ENCODE measurements at places on chromosomes 1 and 21.

- DNase-seq = no peak
Measured at GRCh38 chr1:177780096-177780700, 189.7 kb downstream of the SEC16B start.

DNA sequence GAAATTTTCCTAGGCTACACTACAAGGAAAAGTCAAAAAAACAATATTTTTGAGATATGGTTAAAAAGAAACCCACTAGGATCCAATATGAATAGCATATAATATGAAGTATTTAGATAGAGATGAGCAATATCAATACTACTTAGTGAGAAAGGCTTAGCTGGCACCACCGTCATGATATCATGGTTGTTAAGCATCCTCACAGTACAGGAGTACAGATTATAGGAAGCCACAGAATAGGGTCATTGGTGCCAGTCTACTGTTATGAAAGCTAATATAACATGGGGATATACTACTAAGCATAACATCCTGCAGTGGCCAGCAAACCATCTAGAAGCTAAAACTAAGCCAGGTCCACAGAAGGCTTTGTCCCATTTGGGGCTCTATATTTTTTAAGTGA, 28.4 kb upstream of the NRIP1 start:
- no peak for DNase-seq

DNA sequence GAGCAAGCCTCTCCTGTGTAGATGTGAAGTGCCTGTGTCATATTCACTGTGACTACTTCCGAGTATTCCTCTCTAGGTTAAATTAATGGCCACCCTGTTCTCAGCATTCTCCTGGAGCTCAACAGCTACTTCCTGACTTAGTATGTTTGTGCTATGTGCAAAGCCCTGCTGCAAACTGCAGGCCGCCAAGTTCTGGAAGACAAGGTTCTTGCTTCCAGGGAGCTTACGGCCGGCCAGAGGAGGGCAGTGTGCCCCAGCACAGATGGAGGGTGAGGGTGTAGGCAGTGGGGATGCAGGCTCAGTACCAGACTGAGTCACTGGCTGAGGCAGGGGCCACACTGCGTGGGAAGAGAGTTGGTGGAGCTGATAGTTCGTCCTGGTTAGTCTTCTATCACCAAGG, 43.2 kb downstream of the ELK4 start:
- DNase-seq = peak; percentile 23

GRCh38 chr1:64983110-64983509, 16.8 kb upstream of the JAK1 start:
- DNase-seq = no peak

GRCh38 chr1:71196685-71197084, 115.8 kb upstream of the ZRANB2 start:
- no peak for DNase-seq

- DNase-seq = no peak
Measured at GRCh38 chr1:90823686-90824085, 106.6 kb upstream of the BARHL2 start.

- DNase-seq = no peak
Measured at GRCh38 chr1:163170975-163171676, 31.6 kb downstream of the RGS5 start.

DNA sequence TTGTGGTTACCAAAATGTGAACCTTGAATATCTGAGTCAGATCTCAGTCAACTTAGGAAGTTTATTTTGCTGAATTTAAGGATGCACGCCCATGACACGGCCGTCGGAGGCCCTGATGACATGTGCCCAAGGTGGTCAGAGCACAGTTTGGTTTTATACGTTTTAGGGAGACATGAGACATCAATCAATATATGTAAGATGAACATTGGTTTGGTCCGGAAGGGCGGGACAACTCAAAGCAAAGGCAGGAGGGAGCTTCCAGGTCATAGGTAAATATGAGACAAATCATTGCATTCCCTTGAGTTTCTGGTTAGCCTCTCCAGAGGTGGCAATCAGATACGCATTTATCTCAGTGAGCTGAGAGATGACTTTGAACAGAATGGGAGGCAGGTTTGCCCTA, 1.0 kb upstream of the PRMT2 start:
- no peak for DNase-seq

GRCh38 chr1:63645317-63645716, 52.1 kb downstream of the PGM1 start:
- no peak for DNase-seq

DNA sequence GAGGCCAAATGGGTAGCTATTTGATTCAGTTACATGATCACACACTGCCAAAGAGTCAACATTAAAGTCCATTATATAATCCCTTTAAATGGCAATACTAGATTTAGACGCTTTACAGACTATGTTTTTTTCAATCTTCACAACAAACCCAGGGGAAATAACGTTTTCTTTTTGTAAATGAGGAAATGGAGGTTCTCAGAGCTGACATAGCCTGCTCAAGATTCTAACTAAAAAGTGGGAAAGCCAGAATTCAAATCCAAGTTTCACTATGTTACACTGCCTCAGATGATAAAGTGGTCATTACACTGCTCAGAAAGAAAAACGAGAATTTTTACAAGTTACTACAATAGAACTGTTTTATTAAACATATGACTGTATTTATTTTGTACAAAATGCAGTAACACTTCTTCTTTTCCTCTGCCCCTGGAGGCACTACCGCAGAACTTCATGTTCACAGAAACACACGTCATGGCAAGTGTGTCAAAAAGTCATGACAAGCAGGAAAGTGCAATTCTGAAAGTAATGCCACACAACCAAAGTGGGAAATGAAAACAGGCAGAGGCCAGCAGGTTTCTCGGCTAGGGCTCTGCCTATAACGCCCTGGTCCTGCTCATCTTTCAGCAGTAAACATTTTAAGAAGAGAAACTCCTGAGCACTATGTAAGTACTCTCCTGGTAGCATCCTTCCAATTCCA, 19.0 kb downstream of the THEMIS2 start:
- DNase-seq = peak; percentile 48

DNA sequence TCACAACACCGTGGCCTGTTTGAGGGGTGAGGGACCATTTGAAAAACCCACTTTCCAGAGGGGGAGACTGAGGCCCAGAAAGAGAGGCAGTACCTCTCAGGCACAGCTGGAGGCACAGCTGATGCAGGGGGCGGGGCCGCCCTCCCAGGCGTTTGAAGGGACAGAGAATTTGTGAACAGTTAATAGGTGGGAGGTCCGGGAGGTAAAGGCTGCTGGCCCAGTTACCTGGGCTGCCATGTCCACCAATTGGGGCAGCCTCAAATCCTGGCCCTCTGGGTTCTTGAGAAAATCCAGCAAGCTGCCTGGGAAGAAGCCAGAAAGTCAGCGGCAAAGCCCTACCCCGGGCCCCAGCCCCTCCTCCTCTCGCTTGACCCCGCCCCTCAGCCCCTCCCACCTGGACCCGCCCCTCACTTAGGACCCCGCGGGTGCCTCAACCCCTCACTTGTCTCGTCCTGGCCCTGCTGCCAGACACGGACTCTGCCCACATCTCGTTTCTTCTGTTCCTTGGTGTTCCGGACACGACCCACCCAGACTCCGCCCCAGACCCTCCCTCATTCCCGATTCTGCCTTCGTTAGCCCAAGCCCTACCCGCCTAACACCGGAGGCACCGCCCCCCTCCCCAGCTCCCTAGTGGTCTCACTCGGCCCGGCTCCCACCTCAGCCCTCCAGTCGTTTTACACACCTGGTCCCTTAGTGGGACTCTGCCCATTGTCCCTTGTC, 10.8 kb upstream of the AHDC1 start:
- DNase-seq = no peak

- peak; percentile 26 for DNase-seq
Measured at GRCh38 chr1:54489627-54490250, 58.3 kb upstream of the ACOT11 start.

GRCh38 chr1:204782118-204782700, 88.5 kb upstream of the NFASC start:
- no peak for DNase-seq

DNA sequence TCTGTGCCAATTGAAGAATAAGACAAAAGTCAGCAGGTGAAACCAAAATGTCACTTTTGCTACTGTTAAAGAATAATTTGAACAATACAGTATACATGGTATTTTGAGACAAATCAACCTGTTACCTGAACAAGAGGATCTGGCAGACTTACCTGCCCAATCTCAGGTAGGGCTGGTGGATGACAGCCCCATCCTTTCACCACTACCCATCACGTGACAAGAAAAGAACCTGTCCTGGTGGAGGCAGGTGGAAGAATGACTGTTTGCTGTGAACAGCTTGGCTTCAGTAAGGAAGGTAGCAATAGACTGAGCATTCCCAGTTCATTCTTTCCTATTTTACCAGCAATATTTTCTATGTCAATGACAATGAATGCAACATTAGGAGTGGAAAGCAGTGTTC, 349.6 kb downstream of the GPATCH2 start:
- DNase-seq = no peak

GRCh38 chr1:14994841-14995437, 158.6 kb upstream of the TMEM51 start:
- DNase-seq = no peak

- no peak for DNase-seq
Measured at GRCh38 chr21:46128106-46128932, 27.1 kb downstream of the FTCD start.

GRCh38 chr1:90782046-90782445, 64.9 kb upstream of the BARHL2 start:
- no peak for DNase-seq

- no peak for DNase-seq
Measured at GRCh38 chr21:33687634-33688033, 45.3 kb downstream of the ITSN1 start.

DNA sequence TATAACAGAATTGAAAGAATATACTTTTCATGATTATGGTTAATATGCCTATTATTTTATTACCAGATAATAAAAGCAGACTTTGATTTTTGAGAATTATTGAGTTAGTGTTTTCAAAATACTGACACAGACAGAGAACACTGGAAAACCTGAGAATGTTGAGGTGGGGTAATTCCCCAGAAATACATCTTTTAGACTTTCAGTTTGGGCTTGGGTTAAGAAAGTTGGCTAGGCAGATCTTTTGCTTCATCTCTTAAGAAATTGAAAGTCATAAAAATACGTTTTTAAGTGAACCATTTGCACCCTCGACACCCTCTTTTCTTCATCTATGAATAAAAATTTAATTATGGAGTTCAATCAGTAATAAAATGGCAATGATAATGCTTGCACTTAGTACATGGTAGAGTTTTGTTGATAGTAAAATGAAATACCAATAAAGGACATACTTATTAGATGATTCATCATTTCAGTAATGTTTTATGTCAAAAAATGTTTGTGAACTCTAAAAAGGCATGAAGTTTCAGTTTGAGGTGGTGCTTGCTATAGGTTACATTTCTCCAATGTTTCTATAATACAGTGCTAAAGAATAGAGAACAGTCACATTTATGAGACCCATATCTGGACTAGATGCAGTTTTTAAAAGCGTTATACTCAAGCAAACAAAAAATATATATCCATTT, 1.9 kb upstream of the SAMSN1 start:
- no peak for DNase-seq

GRCh38 chr1:67489643-67490042, 59.4 kb upstream of the SERBP1 start:
- no peak for DNase-seq

GRCh38 chr1:208111646-208112190, 132.5 kb downstream of the PLXNA2 start:
- DNase-seq = no peak

DNA sequence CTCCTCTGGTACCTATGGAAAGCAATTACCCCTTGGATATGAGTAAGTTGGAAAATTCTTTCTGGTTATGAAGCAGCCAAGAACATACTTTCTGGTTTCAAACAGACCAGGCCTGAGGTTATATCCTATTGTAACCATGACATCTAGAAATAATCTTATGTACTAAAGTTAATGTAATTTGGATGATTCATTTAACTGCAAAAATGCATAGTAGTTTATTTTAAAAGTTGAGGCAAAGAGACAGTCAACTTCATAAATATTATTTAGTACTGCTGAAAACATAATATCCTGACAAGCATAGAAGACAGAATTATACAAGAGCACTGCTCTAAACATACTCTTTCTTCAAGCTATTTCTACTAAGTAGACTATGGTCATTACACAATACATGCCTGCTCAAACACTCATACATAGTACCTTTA, 25.5 kb downstream of the ODF2L start:
- DNase-seq = no peak

DNA sequence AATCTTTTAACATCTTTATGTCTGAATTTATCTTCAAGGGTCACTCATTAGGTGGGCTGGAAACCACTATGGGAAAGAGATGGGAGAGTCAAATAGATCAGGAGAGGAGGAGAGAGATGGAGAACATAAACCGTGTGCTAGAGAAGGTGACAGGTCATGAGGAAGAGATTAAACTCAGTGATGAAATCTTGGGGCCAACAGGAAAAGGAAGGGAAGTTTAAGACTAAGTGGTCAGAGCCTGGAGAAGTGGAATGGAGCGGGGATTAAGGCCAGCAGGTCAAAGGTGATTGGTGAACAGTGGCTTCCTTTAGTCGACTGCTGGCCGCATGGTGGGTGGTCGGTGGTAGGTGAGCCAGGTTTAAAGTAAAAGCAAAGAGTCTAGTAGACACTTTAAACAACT, 169.3 kb upstream of the IVNS1ABP start:
- no peak for DNase-seq

- DNase-seq = no peak
Measured at GRCh38 chr1:55951291-55951690, 628.1 kb downstream of the PLPP3 start.

DNA sequence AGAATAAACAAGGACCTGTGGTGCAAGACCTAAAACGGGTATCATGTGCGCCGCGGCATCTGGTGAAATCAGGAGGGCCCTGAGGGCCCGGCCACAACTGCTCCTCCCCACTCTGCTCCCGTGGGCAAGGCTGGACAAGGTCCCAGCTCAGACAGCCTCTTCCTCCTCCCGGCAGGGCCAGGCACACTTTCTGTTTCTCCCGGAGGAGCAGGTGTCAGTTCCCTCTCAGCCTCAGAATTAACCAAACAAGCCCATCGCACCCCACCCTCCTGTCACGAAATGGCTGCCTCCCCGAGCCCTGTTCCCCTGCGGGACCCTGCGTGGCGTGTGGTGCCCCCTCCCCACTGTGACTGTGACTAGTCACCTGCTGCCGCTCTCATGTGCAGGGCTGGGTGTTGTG, 15.2 kb downstream of the PTTG1IP start:
- DNase-seq = no peak

- no peak for DNase-seq
Measured at GRCh38 chr1:3097861-3098260, 28.9 kb downstream of the PRDM16 start.

- no peak for DNase-seq
Measured at GRCh38 chr21:44449473-44450363, 5.6 kb upstream of the LRRC3 start.

- DNase-seq = no peak
Measured at GRCh38 chr1:47384083-47384482, 32.0 kb upstream of the FOXE3 start.

Data from CD4-positive, alpha-beta T cell treated with Interleukin-17A for 4 hours (primary cell).